ENCODE measurements at places on chromosomes 2 and 18.

DNA sequence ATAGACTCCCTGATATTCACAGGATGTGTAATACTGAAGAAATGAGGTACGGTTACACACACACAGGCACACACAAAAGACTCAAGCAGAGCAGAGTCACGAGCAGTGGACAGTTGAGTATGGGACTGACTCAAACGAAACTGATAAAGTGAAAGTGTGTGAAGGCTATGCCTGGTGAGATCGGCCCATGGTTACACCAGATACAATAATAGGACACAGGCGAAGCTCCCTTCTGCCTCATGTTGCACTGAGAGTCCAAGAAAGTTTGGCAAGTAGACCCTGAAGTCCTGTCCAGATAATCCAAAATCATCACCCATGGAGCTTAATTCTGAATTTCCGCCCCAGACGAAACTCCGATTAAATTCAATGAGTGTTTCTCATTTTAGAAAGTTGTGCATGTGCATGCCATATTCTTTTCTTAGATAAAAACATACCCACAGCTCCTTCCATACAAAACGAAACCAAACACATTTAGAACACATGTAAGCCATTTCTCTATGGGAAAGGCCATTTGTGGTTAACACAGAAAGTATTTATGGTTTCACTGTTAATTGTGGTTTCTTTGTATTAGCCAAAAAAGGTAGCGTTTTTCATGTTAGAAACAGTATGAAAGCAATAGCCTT lies 567.6 kb downstream of the PLCL1 start:
- no peak for DNase-seq

DNA sequence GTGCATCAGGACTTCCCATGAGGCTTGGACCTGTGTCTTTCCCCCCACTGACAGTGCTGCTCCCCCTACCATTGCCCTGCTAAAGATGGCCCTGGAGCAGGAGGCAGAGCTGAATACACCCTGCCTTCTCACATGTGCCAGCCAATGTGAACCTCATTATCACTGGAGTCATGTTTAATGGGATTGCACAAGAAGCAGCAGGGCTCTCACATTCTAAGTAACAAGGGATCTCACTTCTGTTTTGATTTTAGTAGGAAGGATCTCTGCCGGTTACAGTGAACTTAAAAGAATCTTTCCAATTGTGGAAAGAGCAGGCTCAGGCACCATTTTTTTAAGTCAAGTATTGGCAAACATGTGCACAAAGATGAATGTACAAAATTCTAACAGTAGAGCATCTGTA lies 322.1 kb upstream of the MEX3C start:
- no peak for DNase-seq

DNA sequence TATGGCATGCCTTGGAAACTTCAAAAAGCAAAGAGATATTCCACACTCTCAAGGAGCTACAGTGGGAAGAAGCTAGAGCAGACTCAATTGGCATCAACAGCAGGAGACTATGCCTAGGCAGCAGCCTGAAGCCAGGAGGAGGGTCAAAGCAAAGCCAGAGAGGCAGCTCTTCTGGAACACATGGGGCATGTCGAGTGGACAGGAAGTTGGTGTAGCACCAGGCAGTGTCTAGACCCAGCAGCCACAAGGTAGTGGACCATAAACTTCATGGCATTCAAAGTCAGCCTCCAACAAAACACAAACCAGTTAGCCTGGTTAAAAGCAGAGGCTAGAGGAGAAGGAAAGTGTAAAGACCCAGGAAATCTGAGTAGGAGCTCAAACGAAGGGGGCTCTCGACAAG lies 311.2 kb upstream of the PKDCC start:
- DNase-seq: no peak

GRCh38 chr18:75167759-75168618 lies 41.0 kb downstream of the PTGR3 start:
- no peak for DNase-seq

- peak; percentile 12 for DNase-seq
Observed at GRCh38 chr18:32373995-32374394, 96.7 kb downstream of the GAREM1 start.

DNA sequence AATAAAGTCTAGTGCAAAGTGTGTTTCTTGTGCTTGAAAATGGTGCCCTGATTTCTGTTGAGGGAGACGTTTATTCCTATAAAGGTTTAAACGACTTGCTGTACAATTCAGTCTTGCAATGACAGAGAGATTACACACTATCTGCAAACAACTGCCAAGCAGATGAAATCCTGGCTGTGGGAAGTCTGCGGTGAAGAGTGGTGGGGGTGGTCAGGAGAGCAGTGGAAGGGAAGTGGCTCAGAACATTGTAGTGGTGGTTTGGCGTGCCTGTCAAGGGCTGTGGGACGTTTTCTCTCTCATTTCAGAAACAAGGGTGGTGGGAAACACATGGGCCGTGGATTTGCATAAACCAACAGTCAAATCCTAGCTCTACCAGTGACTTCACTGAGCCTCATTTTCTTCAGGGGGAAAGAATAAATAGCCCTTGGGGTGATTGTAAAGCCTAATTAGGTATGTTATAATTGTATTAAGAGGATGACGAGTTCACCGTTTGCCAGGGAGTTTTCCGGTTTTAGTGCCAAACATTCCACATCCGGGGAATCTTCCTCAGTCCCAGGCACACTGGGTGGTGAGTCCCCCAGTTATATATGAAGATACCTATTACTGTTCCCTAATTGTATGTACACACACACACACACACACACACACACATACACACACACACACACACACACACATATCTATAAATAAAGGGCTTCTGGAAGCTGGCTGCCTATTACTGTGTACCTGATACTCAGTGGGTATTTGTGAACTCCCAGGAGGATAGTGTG lies 115.0 kb downstream of the SPTBN1 start:
- peak; percentile 27 for DNase-seq

DNA sequence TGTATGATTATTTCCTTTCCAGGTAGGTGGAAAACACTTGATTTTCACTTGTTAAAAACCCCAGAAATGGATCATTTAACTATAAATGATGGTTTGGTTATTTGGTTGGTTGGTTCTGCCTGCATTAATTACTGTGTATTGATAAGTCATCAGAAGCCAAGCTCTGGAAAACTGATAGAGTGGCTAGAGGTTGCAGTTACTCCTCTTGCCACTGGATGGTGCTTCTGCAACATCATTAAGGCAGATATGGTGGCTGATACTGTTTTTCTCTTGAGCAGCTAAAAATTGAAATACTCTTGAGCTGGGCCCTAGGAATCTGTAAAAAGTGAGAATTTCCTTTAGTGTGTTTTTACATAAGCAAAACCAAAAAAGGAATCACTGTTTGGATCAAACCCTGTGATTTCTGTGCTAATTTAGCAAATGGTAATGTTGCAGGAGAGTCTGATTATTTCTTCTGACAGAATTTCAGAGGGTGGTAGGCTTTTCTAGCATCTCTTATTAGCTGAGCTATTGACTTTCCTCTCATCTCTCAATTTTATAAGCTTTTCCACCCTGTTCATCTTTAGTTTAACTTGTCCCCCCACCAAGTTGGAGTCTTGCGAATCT lies 54.3 kb downstream of the RAB10 start:
- no peak for DNase-seq

DNA sequence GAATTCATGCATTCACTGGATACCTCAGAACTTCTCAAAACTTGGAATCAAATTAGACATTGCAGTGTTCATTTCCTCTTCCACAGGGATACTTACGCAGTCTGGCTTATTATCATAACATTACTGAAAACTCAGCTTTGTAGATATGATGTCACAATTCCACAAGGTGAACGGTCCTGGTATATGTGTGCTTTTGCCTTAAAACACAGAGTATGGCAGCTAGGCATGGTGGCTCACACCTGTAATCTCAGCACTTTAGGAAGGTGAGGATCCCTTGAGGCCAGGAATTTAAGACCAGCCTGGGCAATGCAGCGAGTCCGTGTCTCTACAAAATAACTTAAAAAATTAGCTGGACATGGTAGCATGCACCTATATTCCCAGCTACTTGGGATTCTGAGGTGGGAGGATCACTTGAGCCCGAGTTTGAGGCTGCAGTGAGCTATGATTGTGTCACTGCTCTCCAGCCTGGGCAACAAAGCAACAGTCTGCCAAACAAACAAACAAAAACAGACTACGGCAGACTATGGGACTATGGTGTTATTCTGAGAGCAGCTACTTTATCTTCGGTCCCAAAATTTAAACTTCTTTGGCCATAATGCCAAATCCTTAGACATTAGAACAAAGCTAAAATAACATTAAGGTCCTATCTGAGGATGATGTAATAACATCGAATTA lies 1191.9 kb upstream of the SLC39A10 start:
- DNase-seq: no peak
